ENCODE measurements at places on chromosomes 12 and 14. TPM values are rescaled to one million over a fixed set of nuclear protein-coding genes. Genes with fewer than 3 reads are reported as not detected.

DNA sequence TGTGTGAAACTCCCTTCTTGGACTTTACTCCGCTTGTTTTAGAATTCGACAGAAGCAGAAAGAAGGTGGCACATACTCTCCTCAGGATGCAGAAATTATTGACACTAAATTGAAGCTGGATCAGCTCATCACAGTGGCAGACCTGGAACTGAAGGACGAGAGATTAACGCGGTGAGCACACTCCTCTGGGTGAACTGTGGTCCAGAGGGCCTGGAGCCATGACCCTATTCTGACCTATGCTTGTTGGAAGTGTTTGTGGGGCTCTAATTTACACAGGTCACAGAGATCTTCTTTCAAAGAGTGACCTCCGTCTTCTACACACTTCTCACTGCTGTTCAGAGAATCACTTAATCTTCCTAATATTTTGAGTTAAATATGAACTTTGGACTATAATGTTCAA is 72.5 kb upstream of the MYF6 start:
- DNase-seq = no peak

LMNTD1 gene
- not detected for total RNA-seq

RNASE1 gene
- total RNA-seq = not detected

DNA sequence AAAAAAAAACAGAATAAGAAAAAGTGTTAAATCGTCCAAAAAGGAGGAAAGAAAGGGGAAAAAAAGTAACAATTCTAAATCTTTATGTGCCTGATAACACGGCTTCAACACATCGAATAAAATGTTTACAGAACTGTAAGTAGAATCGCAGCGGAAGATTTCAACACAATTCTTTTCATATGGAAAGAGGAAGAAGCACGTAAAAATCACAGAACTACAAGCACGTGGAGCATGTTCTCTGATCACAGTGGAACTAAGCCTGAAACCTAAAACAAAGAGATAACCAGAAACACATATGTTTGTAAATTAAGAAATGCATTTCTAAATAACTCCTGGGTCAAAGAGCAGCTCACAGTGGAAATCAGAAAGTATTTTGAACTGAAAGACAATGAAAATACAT is 8.7 kb downstream of the CLEC7A start:
- no peak for DNase-seq

GRCh38 chr14:57008534-57008933 is 198.3 kb upstream of the OTX2 start:
- DNase-seq = no peak

DNA sequence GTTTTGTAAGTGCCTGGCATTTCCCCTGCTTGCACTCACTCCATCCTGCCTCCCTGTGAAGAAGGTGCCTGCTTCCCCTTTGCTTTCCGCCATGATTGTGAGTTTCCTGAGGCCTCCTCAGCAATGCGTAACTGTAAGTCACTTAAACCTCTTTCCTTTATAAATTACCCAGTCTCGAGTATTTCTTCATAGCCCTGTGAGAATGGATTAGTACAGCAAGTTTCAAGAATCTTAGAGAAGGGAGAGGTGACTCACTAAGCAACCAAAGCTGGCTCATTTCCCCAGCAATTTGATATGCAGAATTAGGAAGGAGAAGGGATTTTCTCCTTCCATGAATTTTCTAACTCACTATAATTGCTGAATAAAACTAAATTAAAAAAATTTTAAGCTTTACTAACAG is 251.0 kb upstream of the FOXG1 start:
- DNase-seq = peak; percentile 23

ANO4 gene
- 16.6 TPM for total RNA-seq

DNA sequence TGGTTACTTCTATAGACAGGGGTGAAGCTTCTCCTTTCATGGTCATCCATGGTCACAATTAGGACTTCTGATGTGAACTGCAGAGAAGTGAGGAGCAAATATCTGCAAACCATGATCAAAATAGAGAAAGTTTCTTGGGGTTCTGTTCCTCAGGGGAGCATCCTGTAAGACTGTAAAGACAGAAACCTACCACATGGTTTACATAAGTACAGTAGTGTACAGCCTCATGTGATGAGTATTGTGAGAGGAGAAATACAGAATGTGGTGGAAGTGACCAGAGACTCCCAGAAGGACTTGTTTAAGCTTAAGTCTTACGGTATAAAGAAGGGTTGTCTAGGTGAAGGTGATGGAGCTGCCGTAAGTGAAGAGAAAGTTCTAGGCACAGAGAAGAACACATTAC is 484.7 kb downstream of the LRIG3 start:
- no peak for DNase-seq

- no peak for DNase-seq
Measured at GRCh38 chr14:80560800-80561657, 349.7 kb upstream of the DIO2 start.

- no peak for DNase-seq
Measured at GRCh38 chr12:62808166-62808879, 126.6 kb downstream of the PPM1H start.

SLC2A13 gene
- total RNA-seq = 2.3 TPM

DNA sequence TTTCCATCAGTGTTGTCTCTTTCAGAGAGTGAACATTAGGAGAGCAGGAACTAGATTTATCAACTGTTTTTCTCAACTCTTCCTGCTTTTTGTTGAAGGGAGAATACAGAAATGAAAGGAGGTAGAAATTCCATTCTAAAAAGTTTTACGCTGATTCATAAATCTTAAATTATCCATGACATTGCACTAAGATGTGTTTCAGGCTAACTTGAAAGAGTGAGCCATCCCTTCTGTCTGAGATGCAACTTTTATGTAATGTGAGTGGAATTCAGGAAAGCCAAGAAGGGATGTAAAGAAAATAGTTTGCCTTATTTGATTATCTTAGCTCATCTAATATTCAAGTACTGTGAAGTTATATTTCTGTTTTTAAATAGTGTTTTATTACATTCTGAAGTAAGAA is 349.5 kb upstream of the RGS6 start:
- peak; percentile 31 for DNase-seq
